ENCODE measurements at places on chromosomes 11 and 22. TPM values are rescaled to one million over a fixed set of nuclear protein-coding genes. Genes with fewer than 3 reads are reported as not detected.

Gene CARD18
- total RNA-seq = not detected

Gene COPB1
- 170 TPM for total RNA-seq

Gene PLCB3
- 4.9 TPM for total RNA-seq

Gene SH3BP1
- 0.82 TPM for total RNA-seq

Gene A4GALT
- total RNA-seq = 0.41 TPM

Data from frontal cortex (tissue), 4 donors.